ENCODE measurements at places on chromosomes 1 and 21. TPM values are rescaled to one million over a fixed set of nuclear protein-coding genes. Genes with fewer than 3 reads are reported as not detected.

The NHLH1 gene
- 0.59 TPM for total RNA-seq

The PRELP gene
- not detected for total RNA-seq

The C4BPB gene
- 0.65 TPM for total RNA-seq

The CCDC24 gene
- 2.9 TPM for total RNA-seq

The AVPR1B gene
- not detected for total RNA-seq

The HIPK1 gene
- total RNA-seq: 60.7 TPM

The NPR1 gene
- not detected for total RNA-seq

The RHD gene
- not detected for total RNA-seq

The ITLN1 gene
- not detected for total RNA-seq

The KAZN gene
- 0.30 TPM for total RNA-seq

The CHD1L gene
- 69.6 TPM for total RNA-seq

The PLA2G2A gene
- total RNA-seq: not detected

The CYYR1 gene
- not detected for total RNA-seq

The SAMD11 gene
- not detected for total RNA-seq

The OR2T11 gene
- total RNA-seq: not detected

The ERG gene
- total RNA-seq: not detected

The PWP2 gene
- total RNA-seq: 18.4 TPM

The EFNA1 gene
- total RNA-seq: not detected

The ATP6V1G3 gene
- not detected for total RNA-seq

The PFKL gene
- 164 TPM for total RNA-seq

The COL11A1 gene
- total RNA-seq: not detected

The PLCH2 gene
- 0.80 TPM for total RNA-seq

The PRR9 gene
- not detected for total RNA-seq

The DAB1 gene
- total RNA-seq: not detected

The LRRIQ3 gene
- 2.6 TPM for total RNA-seq

The OR2L5 gene
- total RNA-seq: not detected

The AMY1B gene
- total RNA-seq: not detected

The ADAM30 gene
- total RNA-seq: not detected

The ADORA1 gene
- total RNA-seq: not detected

The A3GALT2 gene
- total RNA-seq: not detected

The SYNC gene
- total RNA-seq: not detected

The KPRP gene
- total RNA-seq: not detected

The CAMSAP2 gene
- 3.3 TPM for total RNA-seq

The RCOR3 gene
- total RNA-seq: 29.3 TPM

The SYTL1 gene
- 16.0 TPM for total RNA-seq

The GBP5 gene
- 99.1 TPM for total RNA-seq

The SYT6 gene
- not detected for total RNA-seq

The RAB3B gene
- 0.17 TPM for total RNA-seq

The IL20 gene
- not detected for total RNA-seq

The SERTAD4 gene
- not detected for total RNA-seq

The ACTL8 gene
- total RNA-seq: not detected

The ZMYND12 gene
- total RNA-seq: 0.84 TPM

The SNRNP40 gene
- 110 TPM for total RNA-seq

Data from activated CD8-positive, alpha-beta memory T cell treated with anti-CD3 and anti-CD28 coated beads for 36 hours (primary cell).